ENCODE measurements at places on chromosomes 2 and 18.

- DNase-seq, result no peak
Observed at GRCh38 chr18:60331890-60332289, 40.7 kb downstream of the MC4R start.

DNA sequence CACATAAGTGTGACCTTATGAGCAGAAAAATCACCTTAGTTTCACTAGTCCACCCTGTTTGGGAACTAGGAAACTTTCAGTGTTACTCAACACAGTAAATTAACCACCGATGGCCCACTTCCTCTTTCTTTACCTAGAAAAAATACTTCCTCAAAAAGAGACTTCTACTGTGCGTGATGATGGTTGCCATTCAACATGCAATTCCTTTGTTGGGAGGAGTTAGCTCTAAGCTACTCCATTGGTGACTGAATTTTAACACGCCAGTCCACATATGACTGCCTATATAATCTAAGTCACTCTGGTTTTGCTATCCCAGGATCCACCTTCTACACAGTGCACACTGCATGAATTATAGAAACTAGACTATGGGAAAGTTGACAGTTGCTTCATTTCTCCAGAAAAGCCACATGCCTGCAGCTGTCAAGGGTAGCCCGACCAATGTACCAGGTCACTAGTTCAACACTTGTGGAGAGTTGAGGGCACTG lies 47.8 kb upstream of the REG3G start:
- no peak for DNase-seq

- DNase-seq, result no peak
Observed at GRCh38 chr2:45912109-45912508, 260.6 kb downstream of the PRKCE start.

DNA sequence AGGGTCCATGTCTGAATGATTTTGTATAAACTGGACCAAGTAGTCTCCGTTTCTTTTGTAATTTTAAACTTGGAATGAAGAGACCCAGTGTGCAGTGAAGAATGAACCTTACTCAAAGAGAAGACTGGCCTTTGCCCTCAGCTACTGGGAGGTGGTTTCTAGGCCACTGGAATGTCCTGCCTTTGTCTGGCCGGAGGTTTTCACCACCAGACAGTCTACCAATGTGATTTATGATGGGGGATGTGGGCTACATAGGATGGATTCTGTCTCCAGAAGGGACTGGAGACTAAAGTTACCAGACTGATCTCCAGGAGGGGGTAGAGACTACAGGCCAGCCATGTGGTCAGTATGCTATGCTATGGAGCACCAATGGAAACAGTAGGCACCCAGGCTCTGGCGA lies 42.8 kb upstream of the RAB31 start:
- DNase-seq, result no peak

DNA sequence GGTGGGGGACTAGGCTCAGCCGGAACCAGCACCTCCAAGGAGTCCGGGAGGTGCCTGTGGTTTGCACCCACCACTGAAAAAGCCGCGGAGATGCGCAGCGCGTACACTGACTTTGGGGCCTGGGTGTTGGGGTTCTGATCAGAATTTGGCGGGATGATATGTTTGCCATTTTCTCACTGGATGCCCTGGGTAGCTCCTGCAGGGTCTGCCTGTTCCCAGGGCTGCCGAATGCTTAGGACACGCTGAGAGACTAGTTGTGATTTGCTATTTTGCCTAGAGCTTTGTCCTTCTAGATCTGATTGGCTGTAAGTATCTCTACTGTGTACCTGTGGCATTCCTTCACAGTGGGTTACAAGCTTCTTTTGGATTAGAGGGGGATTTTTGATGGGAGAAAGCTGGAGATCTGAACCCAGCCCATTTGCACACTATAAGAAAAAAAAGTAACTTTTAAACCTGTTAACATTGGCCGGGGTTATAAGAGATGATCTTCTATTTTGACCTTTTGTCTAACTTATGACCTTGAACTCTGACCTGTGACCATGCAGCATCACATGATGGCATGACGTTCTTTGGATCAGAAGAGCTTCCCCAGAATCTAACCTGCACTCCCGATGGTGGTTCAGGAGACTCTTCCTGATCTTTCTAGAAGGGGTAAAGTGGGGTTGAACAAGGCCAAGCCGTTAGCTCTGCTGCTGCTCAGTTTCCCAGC lies 1.6 kb downstream of the KCNE4 start:
- no peak for DNase-seq
